ENCODE measurements at places on chromosomes 3 and 15.

DNA sequence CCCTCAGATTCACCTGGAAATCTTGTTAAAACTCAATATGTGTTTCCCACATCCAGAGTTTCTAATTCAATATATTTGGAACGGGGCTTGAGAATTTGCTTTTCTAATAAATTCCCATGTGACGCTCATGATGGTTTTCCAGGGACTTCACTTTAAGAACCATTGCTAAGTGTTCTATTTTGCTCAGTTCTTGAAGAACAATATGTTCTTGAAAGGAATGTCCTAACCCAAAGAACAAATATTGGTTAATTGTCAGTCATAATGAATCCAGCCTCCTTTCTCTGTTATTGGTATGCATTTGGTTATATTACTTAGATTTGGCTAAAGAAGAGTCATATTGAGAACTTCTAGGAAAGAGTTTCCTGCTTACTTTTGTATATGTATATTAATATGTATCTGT is 4.4 kb upstream of the PLSCR2 start:
- no peak for DNase-seq

DNA sequence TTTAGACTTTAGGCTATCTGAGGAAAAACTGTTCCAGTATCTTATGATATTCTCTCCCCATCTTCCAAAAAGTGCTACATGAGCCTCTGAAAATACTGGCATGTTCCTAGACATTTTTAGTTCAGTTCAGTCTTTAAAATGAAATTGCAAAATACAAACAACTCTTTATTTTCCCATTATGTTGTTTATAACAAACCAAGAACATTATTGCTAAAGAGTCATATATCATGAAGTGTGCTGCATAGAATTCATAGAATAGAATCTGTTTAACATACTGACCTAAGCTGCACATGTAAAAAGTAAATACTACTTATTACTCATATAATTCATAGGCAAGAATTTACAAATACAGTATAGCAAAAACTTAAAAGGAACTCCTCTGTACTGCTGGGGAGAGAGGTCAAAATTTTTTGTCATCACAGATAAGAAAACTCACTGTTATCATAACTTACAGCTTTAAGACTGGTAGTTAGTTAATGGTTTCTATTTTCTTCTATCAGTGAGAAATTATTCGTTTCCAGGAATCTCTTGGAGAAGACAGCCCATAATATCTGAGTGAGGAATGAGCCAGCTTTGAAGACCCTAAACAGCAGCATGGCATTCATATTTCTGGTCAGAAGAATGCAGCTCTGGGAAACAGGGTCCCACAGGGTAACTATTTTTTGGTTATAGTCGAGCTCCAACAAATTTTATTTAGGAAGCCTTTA is 32.2 kb downstream of the FILIP1L start:
- no peak for DNase-seq

DNA sequence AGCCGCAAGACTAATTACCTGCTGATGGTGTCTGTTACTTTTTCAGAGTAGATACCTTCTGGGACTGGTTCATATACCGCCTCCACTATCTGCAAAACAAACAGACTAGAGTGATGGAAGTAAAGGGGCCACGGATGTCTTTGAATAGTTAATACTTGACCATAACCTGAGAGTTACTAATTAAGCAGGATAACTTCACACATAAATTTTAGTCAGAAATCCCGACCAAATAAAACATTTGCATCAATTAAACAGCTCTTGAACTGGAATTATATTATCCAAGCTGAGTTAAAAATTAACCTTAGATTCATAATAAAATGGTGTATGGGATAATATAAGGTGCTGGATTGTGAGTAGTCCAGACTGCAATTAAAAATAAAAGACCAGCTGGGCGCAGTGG is 167.7 kb downstream of the NEK10 start:
- no peak for DNase-seq

GRCh38 chr3:159821736-159822135 is 166.9 kb upstream of the IL12A start:
- DNase-seq: no peak

- no peak for DNase-seq
Measured at GRCh38 chr3:29144807-29145206, 136.1 kb upstream of the RBMS3 start.

DNA sequence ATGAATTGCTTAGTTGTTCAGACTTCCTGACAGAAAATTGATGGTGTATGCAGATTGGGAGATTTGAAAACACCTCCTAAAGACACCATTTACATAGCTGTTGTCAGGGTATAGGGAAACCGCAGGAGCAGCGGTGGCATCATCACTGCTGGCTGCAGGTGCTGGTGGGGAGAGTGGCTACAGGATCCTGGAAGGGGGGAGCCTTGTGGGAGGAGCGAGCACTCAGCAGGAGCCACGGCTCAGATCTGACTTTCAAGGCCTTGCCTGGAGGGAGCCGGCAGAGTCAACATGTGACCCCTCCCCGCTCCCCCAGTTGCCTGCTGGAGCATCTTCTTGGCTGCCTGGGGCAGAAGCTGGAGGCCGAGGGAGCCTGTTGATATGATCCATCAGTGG is 26.1 kb downstream of the EDEM1 start:
- DNase-seq: no peak

- no peak for DNase-seq
Measured at GRCh38 chr3:129557548-129557894, 14.5 kb downstream of the H1-8 start.

- DNase-seq: no peak
Measured at GRCh38 chr15:100256101-100256969, 85.4 kb downstream of the ADAMTS17 start.

- DNase-seq: no peak
Measured at GRCh38 chr3:193130576-193130975, 110.4 kb upstream of the PLAAT1 start.

DNA sequence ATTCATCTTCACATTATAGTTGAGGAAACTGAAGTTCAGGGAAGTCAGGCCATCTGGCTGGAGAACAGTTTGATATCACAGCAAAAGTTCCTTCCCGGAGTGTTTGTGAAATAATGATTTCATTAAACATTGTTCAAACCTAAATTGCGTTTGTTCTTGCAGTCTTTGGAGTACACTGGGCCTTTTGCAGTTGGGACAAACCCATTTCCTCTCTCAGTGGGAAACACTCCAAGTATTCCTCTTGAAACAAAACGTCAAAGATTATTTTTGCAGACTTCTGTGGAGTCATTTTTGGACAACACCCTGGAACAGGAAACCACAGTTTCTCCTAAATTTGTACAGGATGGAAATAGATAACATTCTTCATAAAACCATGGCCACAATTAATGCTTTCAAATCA is 287.5 kb downstream of the PTPRG start:
- DNase-seq: no peak

DNA sequence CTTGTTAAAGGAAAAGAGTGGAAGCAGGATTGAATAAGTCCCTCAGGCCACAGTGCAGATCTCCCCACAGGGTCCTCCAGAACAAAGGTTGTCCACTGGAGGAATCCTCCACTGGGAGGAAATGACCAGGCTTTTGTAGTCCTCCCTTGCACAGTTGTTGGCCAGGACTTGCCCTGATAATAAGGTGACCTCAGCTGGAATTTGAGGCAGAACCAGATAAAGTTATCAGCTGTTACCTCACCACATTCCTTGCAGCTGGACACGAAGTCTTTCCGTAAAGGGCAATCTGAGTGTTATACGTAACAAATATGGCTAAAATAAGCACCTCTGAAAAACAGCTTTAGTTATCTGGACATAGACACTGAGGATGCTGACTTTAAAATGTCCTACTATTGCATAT is 83.5 kb upstream of the NAALADL2 start:
- DNase-seq: no peak

DNA sequence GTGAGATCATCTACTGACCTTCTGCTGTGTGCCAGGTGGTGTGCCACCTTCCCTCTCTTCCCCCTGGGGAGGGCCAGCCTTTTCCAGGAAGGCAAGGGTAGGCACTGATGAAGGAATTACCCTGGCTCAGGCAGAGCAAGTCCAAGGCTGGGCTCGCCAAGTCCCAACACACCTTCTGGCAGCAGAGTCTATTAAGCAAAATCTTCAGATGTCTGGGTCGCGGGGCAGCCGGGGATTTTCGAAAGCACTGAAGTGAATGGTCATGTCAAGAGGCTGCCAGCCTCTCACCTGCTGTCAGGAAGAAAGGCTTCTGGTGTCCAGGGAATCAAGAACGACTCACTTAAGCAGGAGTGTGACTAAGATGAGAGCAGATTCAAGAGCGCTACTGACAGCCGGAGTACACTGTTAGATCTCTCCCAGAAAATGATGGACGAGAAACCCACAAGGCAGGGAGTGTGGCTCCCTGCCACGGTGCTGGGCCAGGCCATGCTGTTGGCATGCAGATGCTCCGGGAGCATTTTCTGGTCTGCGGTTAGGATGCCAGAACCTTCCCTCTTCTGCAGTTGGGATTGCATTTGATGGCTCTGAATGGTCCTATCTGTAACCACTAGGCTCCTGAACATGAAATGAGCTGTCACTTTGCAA is 479.8 kb downstream of the SHQ1 start:
- DNase-seq: no peak

DNA sequence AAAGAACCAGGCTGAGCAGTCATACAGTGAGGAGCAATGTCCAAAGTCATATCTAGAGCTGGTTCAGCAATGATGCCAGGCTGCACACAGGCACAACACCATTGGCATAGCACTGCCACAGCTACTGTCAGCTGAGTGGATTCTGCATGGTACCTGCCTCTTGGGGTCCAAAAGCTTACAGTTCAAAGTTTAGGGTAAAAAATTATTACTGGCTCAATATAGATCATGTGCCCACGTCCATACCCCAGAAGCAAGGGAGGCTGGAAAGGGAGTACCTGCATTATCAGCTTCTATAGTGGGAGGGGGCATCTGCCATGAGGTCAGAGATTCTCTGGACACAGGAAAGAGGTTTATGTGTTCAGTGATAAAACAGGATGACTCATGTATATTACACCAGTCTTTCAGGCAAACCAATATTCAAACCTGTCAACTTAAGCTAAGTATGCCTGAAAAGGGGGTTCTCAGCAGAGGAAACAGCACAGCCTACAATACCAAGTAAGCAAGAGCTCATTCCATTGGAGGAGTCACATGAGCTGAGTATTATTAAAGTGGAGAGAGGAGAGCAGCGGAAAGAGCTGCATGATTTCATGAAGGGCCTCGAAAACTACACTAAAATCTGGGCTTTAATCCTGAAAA is 99.0 kb downstream of the ANO10 start:
- no peak for DNase-seq

GRCh38 chr3:9111417-9111816 is 138.0 kb downstream of the SRGAP3 start:
- no peak for DNase-seq

GRCh38 chr3:120683671-120684301 is 1.7 kb upstream of the HGD start:
- no peak for DNase-seq

DNA sequence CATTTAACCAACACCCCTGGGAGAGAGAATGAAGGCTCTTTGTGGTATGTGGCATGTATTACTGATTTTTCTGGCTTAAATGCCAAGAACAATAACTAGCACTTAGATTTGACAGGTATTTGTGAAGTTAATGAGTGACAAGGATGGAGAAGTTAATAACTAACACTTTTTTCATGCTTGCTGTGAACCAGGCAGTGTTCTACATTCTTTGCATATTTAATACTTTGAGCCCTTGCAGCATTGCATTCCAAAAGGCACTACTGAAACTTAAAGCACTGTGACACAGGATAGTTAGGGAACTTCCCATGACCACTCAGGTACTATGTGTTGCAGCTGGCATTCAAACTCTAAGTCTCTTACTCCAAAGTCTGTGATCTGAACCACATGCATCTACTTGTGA is 650.6 kb downstream of the ZPLD1 start:
- DNase-seq: no peak

DNA sequence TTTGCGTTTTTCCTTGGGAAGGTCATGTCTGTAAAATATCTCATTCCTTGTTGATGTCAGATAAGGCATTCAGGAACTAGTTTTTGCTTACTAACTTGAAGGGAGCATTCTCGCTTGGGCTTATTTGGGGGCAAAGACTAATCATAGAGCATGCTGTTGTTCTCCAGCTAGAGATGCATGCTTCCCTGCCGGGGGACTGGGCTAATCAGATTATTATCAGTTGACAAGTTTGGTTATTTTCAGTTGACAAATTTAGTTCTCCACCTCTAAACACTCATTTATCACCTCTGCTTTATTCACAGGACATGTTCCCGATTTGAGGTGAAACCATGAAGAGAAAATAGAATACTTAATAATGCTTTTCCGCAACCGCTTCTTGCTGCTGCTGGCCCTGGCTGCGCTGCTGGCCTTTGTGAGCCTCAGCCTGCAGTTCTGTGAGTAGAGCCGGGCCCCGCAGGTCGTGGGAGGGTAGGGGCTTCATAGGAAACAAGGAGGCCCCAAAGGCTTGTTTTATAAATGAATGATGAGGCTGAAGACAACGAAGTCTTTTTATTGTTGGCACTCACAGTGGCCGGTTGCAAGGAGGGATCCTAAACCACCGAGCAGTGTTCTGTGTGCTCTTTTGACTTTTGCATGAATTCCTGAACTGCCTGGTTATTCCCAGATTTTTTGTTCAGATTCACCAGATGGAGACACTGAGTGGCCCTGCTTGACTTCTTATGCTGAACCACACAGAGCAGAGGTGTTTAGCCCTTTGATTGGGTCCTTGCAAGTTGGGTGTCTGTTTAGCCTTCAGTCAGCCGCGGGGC is 28.4 kb downstream of the PXYLP1 start:
- DNase-seq: no peak

- DNase-seq: no peak
Measured at GRCh38 chr3:187247398-187247797, 44.1 kb downstream of the MASP1 start.

GRCh38 chr3:120416868-120417267 is 33.9 kb downstream of the FSTL1 start:
- no peak for DNase-seq

DNA sequence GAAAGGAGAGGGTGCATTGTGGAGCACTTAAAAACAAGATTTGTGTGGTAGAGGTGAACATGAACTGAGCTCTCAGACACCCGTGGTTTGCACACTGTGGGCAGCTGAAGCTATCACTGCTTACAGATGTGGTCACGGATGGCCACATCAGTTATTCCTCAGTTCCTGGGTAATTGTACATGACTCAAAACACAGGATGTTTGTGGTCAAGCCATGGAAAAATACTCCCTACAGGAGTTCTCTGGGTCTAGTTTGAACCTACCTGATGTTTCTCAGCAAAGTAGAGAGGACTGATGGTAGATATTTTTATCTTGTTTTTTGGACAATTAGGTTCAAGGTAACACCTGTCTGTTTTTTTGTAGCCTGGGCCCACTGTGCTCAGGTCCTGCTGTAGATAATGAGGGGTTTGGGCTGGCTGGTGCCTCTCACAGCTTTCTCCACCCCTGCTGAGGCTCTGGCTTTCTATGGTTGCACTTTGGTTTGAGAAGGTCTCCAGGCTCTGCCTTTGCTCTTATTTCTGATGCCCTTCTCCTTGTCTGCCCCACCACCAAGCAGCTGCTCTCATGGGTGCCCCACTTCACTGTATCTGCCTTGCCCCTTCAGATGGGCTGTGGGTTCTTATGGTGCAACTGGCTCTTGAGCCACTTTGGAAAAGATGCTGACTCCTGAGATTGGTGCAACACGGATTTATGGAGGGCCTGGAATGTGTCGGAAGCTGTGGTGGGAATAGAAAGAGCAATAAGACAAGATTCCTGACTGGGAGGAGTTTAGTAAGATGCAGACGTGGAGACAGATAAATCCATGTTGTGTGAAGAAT is 40.1 kb downstream of the CDCP1 start:
- no peak for DNase-seq

- DNase-seq: no peak
Measured at GRCh38 chr3:58526515-58526957, 10.5 kb downstream of the ACOX2 start.
